ENCODE measurements at places on chromosomes 5 and 9. TPM values are rescaled to one million over a fixed set of nuclear protein-coding genes. Genes with fewer than 3 reads are reported as not detected.

Gene CRB2
- not detected for total RNA-seq

Gene GAS1
- 65.7 TPM for total RNA-seq

Gene FAM153A
- 1.5 TPM for total RNA-seq

Gene IL13
- total RNA-seq, result not detected

Gene C5orf22
- total RNA-seq, result 18.4 TPM

Gene SPATA31D4
- total RNA-seq, result not detected

Gene POLR3G
- 1.7 TPM for total RNA-seq

Gene SLC6A19
- total RNA-seq, result not detected

Gene CDC20B
- total RNA-seq, result not detected

Gene ZFP2
- 3.7 TPM for total RNA-seq

Gene NDUFS4
- 119 TPM for total RNA-seq

Gene PCAT7
- not detected for total RNA-seq

Gene CD180
- total RNA-seq, result 2.2 TPM

Gene ADRA1B
- total RNA-seq, result 2.6 TPM

Gene FAM78A
- 0.78 TPM for total RNA-seq

Gene ABCA2
- total RNA-seq, result 24.3 TPM

Gene CTXN3
- 0.58 TPM for total RNA-seq

Gene TOR1B
- 36.3 TPM for total RNA-seq

Gene ZNF366
- 5.4 TPM for total RNA-seq

Gene INSL4
- total RNA-seq, result not detected

Gene PKD2L2
- 0.15 TPM for total RNA-seq

Gene CYLC2
- total RNA-seq, result not detected

Gene BTNL3
- total RNA-seq, result not detected

Gene RNF183
- not detected for total RNA-seq

Gene PCDHA10
- 0.94 TPM for total RNA-seq

Gene FOXD4L3
- not detected for total RNA-seq

Gene GCNT1
- 3.7 TPM for total RNA-seq

Gene PRDM9
- not detected for total RNA-seq

Gene DMGDH
- 7.3 TPM for total RNA-seq

Gene CCDC192
- 2.6 TPM for total RNA-seq

Gene TIMD4
- 0.67 TPM for total RNA-seq

Gene MTMR12
- total RNA-seq, result 68.4 TPM

Gene SPINK13
- total RNA-seq, result not detected

Gene DMRT3
- not detected for total RNA-seq

Gene DOCK2
- 11.3 TPM for total RNA-seq

Gene ADAMTSL1
- 128 TPM for total RNA-seq

Gene CTNND2
- total RNA-seq, result 1.8 TPM

Gene SAXO1
- total RNA-seq, result 0.39 TPM

Gene TMC1
- total RNA-seq, result not detected

Gene FOXD4L6
- not detected for total RNA-seq

Gene PRELID2
- total RNA-seq, result 19.8 TPM

Gene MTAP
- 28.7 TPM for total RNA-seq

Gene SPATA31E1
- total RNA-seq, result not detected

Gene FOXD1
- 13.9 TPM for total RNA-seq

Gene TRIM32
- 25.7 TPM for total RNA-seq

Gene HTR1A
- not detected for total RNA-seq

Gene FGF10
- 2.0 TPM for total RNA-seq

Gene ALDH1A1
- 97.4 TPM for total RNA-seq

Gene SLCO6A1
- not detected for total RNA-seq

Gene LRRC19
- total RNA-seq, result not detected

Gene PCDHA1
- total RNA-seq, result not detected

Gene TICAM2
- total RNA-seq, result 4.7 TPM

Gene GGTA1
- total RNA-seq, result 5.1 TPM

Measured in gastroesophageal sphincter (tissue), 4 donors.